ENCODE measurements at places on chromosomes 1 and 21. TPM values are rescaled to one million over a fixed set of nuclear protein-coding genes. Genes with fewer than 3 reads are reported as not detected.

The SPAG17 gene
- not detected for total RNA-seq

The OR2T2 gene
- total RNA-seq = not detected

The ATP1A2 gene
- 1,040 TPM for total RNA-seq

The LENEP gene
- total RNA-seq = not detected

The SYT14 gene
- not detected for total RNA-seq

The SLAMF6 gene
- total RNA-seq = 0.19 TPM

Measured in psoas muscle (tissue), 8 donors.